ENCODE measurements at places on chromosomes 1 and 21.

DNA sequence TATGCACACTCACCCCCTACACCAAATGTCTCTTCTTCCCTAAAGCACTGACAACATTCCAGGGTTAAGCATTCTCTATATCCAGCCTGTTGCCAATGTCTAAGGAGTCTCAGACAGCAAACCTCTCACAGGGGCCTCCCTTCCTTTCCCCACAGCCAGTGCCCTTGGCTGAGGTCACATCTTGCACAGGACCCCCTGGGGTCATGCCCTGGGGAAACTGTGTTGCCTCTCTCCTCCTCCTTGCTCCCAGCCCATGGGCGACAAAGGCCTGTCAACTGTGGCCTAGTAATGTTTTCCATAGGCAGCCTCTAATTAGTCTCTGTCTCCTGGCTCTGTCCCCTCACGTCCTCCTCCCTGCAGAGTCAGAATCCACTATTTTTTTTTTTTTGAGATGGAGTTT is 54.6 kb downstream of the NENF start:
- no peak for DNase-seq

GRCh38 chr1:204139088-204139487 is 12.8 kb downstream of the ETNK2 start:
- no peak for DNase-seq

DNA sequence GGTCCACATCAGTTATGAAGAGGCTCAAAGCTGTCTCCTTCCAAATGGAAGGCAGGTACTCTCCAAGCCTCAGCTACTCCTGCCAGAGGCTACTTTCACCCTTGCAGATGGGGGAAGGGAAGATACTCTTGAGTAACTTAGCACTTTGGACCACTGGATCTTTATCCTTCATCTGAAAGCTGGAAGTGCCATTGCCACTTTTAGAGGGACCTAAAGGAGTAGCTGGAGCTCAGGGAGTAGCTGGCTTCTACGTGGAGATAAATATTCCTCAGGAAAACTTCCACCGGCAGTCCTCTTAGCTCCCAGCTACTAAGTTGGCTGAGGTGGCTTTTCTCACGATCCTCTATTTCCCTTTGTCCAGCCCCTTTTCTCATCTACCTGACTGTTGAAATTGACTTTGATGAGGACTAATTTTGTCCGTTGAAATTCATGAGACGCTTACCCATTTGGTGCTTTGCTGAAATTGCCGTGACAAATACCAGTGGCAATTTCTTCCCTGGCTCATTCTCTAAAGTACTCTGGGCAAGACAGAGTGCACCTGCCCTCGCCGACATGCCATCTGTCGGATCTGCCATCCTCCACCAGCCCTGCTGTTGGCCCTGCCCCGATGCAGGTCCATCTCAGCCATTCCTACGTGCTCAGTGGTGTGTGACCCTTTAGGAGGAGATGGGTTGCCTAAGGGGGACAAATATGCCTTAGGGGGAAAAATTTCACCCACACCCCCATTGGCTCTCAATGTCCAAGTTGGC is 13.6 kb downstream of the IGSF21 start:
- no peak for DNase-seq

DNA sequence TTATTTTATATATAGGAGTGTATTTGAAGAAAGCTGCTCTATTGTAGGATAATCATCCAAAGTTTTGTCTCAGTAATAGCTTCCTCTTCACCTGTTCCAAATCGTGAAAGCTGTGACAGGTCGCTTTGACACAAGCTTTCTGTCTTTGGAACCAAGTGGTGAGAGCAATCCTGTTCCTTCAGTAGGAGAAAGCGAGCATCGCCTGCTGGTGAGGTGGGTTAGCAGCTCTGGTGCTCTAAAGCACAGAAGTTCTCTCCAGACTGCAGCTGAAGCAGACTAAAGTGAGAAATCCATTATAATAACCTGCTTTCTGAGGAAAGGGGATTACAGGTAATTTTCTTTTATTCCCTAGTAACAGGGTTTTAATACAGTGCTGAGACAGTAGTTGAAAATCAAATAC is 803.8 kb downstream of the ADGRL2 start:
- DNase-seq: no peak

GRCh38 chr1:31152181-31152795 is 86.8 kb upstream of the PUM1 start:
- DNase-seq: peak; percentile 18

DNA sequence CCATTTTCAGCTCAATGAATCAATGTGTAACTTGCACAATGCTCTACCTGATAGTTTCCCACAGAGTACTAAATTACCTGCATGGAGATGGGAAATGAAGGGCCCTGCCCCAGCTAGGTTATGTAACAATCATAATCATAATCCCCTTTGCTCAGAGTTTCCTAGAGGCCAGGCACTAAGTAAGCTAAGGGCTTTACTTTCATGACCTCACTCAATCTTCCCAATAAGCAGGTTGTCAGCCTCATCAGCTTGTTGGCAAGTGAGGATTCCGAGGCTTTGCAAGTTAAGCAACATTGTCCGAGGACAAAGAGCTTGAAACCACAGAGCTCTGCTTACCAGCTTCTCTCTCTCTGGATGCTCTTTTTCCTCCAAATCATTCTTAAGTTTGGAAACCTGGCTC is 64.1 kb upstream of the NTPCR start:
- DNase-seq: no peak

GRCh38 chr1:156160743-156161171 is 7.4 kb downstream of the SEMA4A start:
- DNase-seq: no peak

DNA sequence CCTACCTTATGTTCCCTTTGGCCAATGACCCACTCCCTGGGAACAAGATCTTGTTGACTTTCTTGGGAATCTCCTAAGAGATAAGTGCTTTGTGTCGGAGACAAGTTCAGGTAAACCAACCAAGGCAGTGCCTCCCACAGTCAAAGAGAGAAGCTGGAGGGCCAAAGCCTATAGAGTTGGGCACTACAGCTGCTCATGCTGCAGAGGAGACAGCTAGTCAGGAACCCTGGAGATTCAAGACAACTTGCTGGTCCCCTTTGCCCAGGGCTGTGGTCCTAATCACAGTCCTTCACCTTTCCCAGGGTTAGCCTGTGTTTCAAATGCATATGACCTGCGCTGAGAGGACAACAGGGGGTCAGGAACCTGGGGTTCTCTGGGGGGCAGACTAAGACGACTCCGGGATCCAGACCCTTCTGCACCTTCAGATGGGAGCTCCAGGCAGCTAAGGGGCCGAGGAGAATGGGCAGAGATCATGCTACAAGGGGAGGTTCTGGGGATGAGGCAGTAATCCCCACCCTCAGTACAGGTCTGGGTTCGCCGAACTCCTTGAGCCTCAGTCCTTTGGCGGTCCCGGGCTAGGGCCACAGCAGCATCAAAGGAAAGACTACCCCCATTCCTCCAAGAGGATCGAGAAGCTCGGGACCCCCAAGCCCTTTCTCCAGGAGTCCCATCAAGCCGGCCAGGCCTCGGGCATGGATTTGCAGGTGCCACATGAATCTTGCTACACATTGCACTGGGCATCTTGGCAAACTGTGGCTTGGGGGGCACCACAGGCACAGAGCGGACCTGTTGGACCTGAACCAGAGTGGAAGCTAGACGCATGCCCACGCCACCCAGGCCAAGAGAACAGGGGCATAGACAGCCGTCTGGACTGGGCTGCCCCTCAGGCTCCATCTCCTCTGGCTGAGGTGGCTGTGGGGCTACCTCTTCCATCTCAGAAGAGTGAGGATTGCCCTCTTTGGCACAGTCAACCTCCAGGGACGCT is 2.0 kb upstream of the USF1 start:
- no peak for DNase-seq

- DNase-seq: no peak
Observed at GRCh38 chr1:107804134-107804533, 160.8 kb downstream of the VAV3 start.

GRCh38 chr1:71464016-71464415 is 383.2 kb upstream of the ZRANB2 start:
- no peak for DNase-seq

Data from NCI-H1436 (cell line).